ENCODE measurements at places on chromosomes 13 and 19. TPM values are rescaled to one million over a fixed set of nuclear protein-coding genes. Genes with fewer than 3 reads are reported as not detected.

DMAC2 gene
- total RNA-seq: 56.5 TPM

- no peak overlapping the region for H3K27ac ChIP-seq
- H3K36me3 ChIP-seq: peaks cover 10% of the 10 kb centered on the region
- H3K4me1 ChIP-seq: no peaks in the 10 kb centered on the region
- H3K27me3 ChIP-seq: no peaks in the 10 kb centered on the region
- H3K4me3 ChIP-seq: no peak overlapping the region
These were observed 199.9 kb downstream of the DIAPH3 start for GRCh38 chr13:59963827-59964226.

OR10H1 gene
- total RNA-seq: not detected

DNA sequence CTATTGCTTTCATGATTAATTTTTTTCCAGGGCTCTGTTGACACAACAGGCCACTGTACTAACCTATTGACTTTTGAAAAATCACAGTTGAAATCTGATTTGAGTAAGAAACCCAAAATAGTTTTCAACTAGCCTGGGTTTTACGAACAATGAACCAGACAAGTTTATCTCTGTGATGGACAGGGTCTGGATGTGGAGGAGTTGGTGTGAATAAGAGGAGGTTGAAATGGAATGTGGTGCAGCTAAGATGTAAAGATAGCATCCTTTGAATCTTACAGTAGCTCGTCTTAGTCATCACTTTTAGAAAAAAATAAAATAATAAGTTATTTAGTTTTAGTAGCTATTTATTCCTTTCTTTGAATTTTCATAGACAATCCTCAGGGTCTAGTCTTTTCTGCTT is 8.3 kb upstream of the OXGR1 start:
- no peaks in the 10 kb centered on the region for H3K36me3 ChIP-seq
- no peak overlapping the region for H3K4me3 ChIP-seq
- H3K27me3 ChIP-seq: peaks cover 16% of the 10 kb centered on the region
- no peaks in the 10 kb centered on the region for H3K4me1 ChIP-seq
- no peak overlapping the region for H3K27ac ChIP-seq

DNA sequence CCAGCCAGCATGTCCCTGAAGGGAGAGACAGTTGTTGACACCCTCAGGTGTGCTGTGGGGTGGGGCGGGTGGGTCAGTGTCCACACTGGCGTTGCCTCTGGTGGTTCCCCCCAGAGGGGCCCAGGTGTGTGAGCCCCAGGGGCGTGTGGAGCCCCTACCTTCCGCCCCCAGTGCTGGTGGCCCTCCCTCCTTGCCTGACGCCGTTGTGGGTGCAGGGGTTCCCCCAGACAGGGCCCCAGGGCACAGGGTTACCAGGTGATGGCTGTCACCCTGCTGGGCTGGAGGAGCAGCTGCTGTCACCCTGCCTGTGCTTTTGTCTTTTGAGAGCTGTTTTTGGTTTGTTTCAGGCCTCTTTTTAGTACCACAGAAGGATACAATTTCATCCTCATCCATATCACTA is 27.2 kb downstream of the ATP4B start:
- no peaks in the 10 kb centered on the region for H3K4me1 ChIP-seq
- no peak for DNase-seq
- H3K4me3 ChIP-seq: no peak overlapping the region
- no peak overlapping the region for H3K27ac ChIP-seq
- no peaks in the 10 kb centered on the region for H3K27me3 ChIP-seq

DNA sequence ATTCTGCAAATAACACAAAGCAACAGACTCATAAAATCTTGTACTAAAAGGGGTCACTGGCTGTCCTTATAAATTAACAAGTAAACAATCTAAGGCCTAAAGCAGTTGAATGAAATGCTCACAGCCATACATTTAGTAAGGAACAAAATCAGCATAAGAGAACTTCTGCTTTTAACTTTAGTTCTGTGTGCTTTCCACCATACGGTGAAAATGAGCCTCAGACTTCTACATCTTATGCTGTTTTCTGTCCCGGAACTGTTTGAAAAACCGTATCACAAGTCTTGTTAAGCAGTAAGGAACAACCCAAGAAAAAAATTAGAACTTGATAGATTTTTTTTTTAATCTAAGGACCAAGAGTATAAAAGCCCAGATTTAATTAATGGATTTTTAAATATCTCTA is 549.1 kb upstream of the MIR17HG start:
- no peak for DNase-seq
- H3K4me3 ChIP-seq: no peak overlapping the region
- no peaks in the 10 kb centered on the region for H3K36me3 ChIP-seq
- H3K4me1 ChIP-seq: no peaks in the 10 kb centered on the region

GRCh38 chr19:18878858-18879578 is 16.9 kb downstream of the CERS1 start:
- no peaks in the 10 kb centered on the region for H3K27me3 ChIP-seq
- H3K4me1 ChIP-seq: no peaks in the 10 kb centered on the region
- H3K36me3 ChIP-seq: no peaks in the 10 kb centered on the region
- DNase-seq: no peak

DNA sequence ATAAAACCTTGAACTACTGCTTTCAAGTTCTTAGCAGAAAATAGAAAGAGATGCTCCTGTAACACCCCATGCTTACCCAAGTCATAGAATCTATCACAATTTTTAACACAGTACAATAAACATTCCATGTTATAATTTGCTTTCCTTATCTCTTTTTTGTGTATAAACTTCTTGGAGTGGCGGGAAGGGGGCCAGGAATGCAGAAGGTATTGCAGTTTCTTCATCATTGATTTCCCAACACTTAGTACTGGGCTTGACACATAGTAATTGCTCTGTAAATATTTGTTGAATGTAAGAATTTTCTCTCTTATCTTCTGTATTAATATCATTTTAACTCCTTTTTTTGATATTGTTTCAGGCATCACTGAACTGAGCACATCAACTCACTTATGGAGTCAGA is 535.8 kb downstream of the KCTD12 start:
- H3K27ac ChIP-seq: no peak overlapping the region
- H3K4me1 ChIP-seq: no peaks in the 10 kb centered on the region
- H3K36me3 ChIP-seq: no peaks in the 10 kb centered on the region
- DNase-seq: no peak

- no peak for DNase-seq
- peaks cover 23% of the 10 kb centered on the region for H3K4me1 ChIP-seq
- no peak overlapping the region for H3K27ac ChIP-seq
- no peak overlapping the region for H3K4me3 ChIP-seq
These were observed 4.6 kb downstream of the GNA11 start for GRCh38 chr19:3098515-3099346.

DNA sequence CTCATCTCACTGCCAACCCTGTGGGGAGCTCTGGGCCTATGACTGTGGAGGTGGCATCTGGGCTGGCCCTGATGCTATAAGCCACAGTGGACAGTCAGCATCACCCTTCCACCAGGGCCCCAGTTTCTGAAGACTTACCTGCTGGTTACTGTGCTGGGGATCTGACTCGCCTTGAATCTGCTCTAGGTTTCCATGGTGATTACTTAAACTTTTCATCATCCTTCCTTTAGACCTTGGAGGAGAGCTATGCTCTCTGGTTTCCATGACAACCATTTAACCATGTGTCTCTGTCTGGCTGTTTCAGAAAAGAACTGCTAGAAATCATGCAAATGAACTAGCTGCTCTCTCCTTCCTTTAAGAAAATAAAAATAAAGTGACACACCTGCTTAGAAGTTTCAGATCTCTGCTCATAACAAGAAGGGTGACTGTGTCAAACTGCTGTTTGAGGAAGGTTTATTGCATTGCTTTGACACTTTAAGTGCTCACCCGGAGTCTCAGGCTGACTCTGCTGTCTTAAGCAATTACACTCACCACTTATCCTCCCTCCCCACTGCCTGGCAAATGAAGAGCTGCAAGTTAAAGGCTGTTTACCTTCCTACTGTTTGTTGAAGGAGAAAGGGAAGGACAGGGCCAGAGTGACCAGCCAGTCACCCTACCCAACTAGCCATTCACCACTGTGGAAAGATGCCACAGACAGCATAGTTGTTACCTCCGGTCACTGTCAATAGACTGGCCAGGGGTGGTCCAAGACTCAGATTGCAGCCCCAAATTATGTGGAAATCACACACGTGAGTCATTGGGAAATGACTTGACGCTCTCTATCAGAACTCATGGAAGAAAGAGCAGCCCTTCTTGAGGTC is 87.6 kb downstream of the HSPH1 start:
- peaks cover 11% of the 10 kb centered on the region for H3K27me3 ChIP-seq
- H3K4me3 ChIP-seq: no peak overlapping the region
- peak overlapping the region; percentile 16 for H3K27ac ChIP-seq
- H3K36me3 ChIP-seq: no peaks in the 10 kb centered on the region

- H3K27ac ChIP-seq: no peak overlapping the region
- H3K4me1 ChIP-seq: no peaks in the 10 kb centered on the region
- no peaks in the 10 kb centered on the region for H3K27me3 ChIP-seq
These were observed 11.2 kb downstream of the ZNF347 start for GRCh38 chr19:53147645-53148044.

VSTM2B gene
- total RNA-seq: not detected
